ENCODE measurements at places on chromosomes 12 and 14.

- DNase-seq: no peak
Measured at GRCh38 chr14:91694643-91695042, 37.2 kb downstream of the CATSPERB start.

- no peak for DNase-seq
Measured at GRCh38 chr14:78164226-78164853, 5.8 kb upstream of the NRXN3 start.

GRCh38 chr14:54782751-54783659 lies 119.6 kb downstream of the GCH1 start:
- no peak for DNase-seq

DNA sequence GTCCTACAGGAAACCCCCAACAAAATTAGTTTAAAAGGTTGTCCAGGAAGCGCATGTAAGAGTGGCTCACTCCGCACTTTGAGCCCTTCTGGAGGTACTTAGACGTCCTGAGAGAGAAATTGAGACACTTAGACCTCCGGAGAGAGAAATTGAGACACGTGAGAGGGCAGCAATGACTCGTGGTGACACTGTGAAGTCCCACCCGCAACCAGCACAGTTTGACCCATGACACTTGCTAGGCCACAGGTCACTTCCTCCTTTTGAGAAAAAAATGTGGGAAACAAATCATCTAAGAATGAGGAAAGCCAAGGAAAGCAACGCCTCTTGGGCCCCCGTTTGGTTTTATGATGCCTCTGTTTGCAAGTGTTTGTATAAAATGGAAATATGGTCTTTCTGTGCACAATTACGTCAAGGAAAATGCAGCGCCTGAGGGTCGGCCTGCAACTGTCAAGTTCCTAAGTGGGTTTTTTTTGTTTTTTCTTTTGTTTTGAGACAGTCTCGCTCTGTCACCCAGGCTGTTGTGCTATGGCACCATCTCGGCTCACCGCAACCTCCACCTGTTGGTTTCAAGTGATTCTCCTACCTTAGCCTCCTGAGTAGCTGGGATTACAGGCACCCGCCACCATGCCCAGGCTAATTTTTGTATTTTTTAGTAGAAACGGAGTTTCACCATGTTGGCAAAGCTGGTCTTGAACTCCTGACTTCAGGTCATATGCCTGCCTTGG lies 13.6 kb upstream of the CDCA4 start:
- DNase-seq: no peak

- no peak for DNase-seq
Measured at GRCh38 chr12:107369679-107370078, 276.3 kb upstream of the CRY1 start.

GRCh38 chr14:53391156-53391555 lies 238.0 kb upstream of the DDHD1 start:
- DNase-seq: no peak

- DNase-seq: no peak
Measured at GRCh38 chr14:76786601-76787000, 25.3 kb downstream of the VASH1 start.

DNA sequence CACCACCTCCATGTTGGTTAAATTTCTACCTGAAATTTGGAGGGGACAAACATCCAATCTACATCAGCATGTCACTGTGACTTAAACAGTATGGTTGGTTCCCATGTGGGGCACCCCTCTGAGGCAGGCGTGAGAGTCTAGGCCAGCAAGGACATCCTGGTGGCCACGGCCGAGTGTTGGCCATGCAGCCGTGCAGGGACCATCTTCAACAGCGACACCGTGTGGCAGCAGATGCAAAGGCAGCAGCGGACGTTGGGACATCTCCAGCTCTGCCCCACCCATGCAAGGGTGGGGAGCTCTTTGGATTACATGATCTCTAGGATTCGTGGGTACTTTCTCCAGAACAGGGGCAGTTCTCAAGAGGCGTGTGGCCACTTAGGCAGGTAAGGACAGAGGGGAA lies 49.8 kb downstream of the NOC4L start:
- DNase-seq: no peak

GRCh38 chr14:99192028-99192621 lies 79.9 kb downstream of the BCL11B start:
- no peak for DNase-seq

DNA sequence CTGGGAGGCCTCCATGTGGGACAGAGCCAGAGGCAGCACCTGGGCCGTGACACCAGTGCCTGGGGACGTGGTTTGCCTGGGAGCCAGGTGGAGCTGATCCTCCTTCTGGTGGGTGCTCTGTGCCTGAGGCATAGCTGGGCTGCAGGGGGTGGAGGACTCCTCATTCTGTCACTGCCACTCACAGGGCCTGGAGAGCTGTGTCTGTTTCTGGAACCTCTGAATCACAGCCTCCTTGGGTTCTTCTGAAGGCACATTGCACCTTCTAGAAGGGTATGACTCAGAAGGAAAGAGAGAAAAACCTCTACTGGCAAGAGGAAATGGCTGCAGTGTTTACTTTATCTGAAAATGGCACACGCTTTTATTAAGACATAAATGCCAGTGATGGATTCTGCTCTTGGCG lies 659.8 kb downstream of the VRK1 start:
- no peak for DNase-seq

GRCh38 chr12:96271469-96272199 lies 77.5 kb downstream of the ELK3 start:
- DNase-seq: no peak

- no peak for DNase-seq
Measured at GRCh38 chr14:95339301-95339865, 19.7 kb upstream of the CLMN start.

- DNase-seq: no peak
Measured at GRCh38 chr14:102280376-102280962, 24.5 kb downstream of the MOK start.

DNA sequence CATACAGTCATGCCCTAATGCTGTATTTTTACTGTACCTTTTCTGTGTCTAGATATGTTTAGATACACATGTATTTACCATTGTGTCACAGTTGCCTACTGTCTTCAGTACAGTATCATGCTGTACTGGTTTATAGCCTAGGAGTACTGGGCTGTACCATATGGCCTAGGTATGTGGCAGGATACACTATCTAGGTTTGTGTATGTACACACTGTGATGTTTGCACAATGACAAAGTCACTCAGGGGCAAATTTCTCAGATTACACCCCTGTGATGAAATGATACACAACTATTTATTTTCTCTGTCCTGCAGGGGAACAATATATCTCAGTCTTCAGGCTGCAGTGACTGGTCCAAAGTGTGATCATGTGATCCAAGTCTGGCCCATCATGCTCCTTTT lies 1076.1 kb downstream of the VRK1 start:
- no peak for DNase-seq

DNA sequence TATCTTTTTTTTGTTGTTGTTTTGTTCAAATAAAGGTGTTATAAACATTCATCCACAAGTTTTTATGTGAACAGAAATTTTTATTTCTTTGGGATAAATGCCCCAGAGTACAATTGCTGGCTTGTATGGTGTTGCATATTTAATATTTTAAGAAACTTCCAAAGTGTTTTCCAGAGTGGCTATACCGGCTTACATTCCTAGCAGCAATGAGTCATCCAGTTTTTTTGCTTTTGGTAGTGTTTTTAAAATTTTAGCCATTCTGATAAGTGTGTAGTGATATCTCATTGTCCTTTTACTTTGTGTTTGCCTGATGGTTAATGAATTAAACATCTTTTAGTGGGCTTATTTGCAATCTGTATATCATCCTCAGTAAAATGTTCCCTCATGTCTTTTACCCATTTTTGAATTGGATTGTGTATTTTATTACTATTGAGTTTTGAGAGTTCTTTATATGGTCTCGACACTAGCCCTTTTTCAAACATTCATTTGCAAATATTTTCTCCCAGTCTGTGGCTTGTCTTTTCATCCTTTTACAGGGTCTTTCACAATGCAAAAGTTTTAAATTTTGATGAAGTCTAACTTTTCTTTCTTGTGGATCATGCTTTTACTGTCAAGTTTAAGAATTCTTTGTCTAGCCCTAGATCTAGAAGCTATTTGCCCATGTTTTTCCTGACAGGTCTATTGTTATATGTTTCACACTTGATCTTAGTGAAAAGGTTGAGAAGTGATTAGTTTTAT lies 29.5 kb downstream of the PPP4R4 start:
- no peak for DNase-seq

- no peak for DNase-seq
Measured at GRCh38 chr12:83796531-83796930, 1109.8 kb downstream of the TMTC2 start.

- no peak for DNase-seq
Measured at GRCh38 chr14:26218861-26219260, 379.0 kb downstream of the NOVA1 start.

- DNase-seq: no peak
Measured at GRCh38 chr14:59465316-59466135, at the start of gene GPR135. Gene GPR135, minus strand, starts transcription at chr14:59465380. Its CDS starts 154 bp downstream, at chr14:59465226.

- no peak for DNase-seq
Measured at GRCh38 chr14:58665773-58666500, 28.2 kb downstream of the DACT1 start.

- DNase-seq: no peak
Measured at GRCh38 chr12:68559984-68560850, 50.5 kb upstream of the RAP1B start.

- DNase-seq: no peak
Measured at GRCh38 chr12:10562306-10562933, 51.0 kb downstream of the MAGOHB start.

DNA sequence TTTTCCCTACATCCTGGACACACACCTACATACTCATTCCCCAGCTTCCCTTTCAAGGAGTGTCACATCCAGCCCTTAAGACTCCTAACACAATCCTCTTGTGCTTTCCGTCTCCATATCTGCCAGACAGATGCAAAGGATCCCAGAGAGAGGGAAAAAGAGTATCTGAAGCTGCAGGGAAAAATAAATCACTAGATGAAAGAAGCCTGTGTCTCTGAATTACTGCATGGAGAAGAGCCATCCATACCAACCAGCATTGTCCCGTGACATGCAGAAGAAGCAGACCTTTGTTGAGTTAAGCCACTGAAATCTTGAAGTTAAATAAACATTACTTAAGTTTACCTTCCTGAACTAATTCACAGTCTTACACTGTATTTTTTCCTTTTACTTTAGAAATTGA lies 54.6 kb downstream of the GTF2A1 start:
- no peak for DNase-seq

- peak; percentile 77 for DNase-seq
Measured at GRCh38 chr12:50504798-50505674, at the start of gene DIP2B. Gene DIP2B, plus strand, starts transcription at chr12:50504985. Its CDS starts 156 bp downstream, at chr12:50505141.

- DNase-seq: no peak
Measured at GRCh38 chr14:21978999-21979314, 305.3 kb upstream of the OR4E1 start.

- DNase-seq: no peak
Measured at GRCh38 chr12:54933376-54933775, 51.2 kb downstream of the TESPA1 start.

Measured in NCI-H1048 (cell line).